Upper lobe of left lung (tissue), 6 donors: ENCODE measurements at places on chromosomes 13 and 19.

DNA sequence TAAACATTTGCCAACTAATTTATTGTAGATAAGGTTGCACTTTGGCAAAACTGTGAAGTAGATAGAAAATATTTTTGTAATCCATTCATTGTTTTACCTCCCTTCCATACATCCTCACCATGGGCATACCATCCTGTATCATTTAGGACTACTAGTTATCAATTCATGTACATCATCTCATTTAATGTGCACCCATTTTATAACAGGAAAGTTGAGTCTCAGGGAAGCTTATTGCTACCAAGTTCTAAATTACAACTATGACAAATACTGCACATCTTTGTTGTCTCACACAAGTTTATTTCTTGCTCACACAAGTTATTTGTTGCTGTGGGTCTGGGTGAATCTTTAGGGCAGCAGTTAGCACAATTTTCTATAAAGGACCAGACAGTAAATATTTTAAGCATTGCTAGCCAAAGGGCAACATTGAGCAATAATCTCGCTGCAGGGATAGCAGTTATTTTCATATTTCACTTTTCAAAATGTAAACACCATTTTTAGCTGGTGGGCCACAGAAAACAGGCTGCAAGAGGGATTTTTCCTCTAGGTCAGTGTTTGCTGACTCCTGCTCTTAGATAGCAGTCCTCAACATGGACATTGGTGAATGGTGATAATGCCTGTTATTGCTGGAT is 276.5 kb downstream of the GPC6 start:
- no peak for DNase-seq

- DNase-seq, result no peak
Observed at GRCh38 chr13:33111414-33112110, 95.3 kb downstream of the KL start.

- no peak for DNase-seq
Observed at GRCh38 chr13:28340272-28340793, 154.6 kb downstream of the FLT1 start.

DNA sequence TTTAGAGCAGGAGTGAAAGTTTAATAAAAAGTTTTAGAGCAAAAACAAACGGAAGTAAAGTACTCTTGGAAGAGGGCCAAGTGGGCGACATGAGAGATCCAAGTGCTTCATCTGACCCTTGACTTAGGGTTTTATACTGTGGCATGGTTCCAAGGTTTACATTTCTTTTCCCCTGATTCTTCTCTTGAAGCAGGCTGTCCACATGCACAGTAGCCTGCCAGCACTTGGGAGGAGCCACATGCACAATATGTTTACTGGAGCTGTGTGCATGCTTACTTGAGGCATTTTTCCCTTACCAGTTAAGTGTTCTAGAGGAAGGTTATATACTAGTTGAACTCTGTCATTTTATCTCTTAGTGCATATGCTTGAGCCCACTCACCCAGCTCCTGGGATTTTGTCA is 295.6 kb downstream of the TBC1D4 start:
- DNase-seq, result no peak

DNA sequence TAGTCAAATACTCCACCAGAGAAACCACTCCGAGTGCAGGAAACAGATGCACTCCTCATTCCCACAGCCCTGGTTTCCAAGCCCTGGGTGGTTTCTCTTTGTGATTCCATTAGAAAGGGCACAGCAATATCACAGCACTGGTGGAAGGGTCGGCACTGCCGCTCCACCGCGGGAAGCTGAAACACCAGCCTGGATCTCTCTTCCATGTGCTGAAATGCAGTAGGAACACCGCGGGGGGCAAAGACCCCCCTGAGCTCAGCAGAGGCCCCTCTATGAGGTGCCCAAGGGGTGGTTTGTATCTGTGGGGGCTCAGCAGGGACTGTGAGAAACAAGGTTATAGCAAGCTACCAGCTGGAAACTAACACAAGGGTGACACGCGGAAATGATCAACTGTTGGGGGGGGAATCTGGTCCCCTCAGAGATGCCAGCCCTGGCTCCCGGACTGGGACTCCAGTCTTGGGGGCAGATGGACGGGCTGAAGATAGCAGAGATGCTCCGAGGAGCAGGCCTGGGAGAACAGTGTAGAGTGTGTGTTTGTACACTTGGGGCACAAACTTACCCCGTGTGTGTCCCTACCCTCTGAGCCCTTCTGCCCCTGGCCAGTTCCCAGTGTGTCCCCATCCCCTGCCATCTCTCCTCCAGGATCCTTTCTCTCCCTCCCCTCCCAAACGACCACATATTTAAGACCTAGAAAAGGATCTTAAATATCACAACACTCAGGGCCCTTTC is 1.8 kb downstream of the ZFR2 start:
- DNase-seq, result no peak

- DNase-seq, result no peak
Observed at GRCh38 chr13:30493658-30494381, 28.1 kb upstream of the HMGB1 start.

DNA sequence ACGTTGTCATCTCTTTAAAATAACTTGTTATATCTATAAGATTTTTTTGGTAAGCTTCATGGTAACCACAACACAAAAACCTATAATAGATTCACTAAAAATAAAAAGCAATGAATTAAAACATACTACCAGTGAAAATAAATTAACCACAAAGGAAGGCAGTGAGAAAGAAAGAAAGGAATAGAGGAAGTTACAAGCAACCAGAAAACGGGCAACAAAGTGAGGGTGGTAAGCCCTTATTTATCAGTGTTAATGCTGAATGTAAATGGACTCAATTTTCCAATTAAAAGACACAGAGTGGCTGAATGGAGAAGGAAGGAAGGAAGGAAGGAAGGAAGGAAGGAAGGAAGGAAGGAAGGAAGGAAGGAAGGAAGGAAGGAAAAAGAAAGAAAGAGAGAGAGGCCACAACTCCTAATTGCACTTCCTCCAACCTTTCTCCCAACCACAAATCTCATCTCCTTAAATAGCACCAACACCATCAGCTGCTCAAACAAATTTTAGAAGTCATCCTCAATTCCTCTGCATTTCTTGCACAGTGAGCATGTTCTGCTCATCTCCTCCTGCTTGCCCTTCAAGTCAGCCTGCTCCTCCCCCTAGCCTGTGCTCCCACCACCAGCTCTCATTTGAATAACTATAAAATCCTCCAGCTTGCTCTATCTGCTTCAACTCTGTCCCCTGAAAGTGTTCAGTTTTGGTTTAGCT is 48.6 kb downstream of the CCNA1 start:
- DNase-seq, result no peak

DNA sequence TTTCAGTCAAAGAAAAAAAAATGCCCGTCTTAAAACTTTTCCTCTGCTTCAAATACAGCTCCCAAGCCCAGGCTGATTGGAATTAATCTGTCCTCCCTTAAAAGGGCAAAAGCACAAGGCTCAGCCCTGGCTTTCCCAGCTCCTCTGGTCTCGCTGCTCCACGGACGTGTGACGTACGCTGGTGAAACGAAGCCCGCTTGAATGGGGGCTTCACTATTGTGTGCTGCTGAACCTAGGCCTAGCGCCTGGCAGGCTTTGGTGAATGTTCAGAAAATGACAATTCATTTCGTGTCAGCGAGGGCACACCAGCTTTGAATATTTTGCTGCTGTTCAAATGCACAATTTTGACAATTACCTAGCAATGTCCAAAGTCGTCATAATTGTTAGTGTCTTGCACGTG is 615 bp upstream of the ZNF135 start:
- no peak for DNase-seq

GRCh38 chr19:4967738-4968461 is 1.0 kb upstream of the KDM4B start:
- DNase-seq, result no peak

GRCh38 chr13:56012644-56013043 is 1128.1 kb upstream of the PRR20A start:
- no peak for DNase-seq

- peak; percentile 91 for DNase-seq
Observed at GRCh38 chr13:112968380-112968909, 569 bp upstream of the MCF2L start.

- no peak for DNase-seq
Observed at GRCh38 chr13:20093951-20094350, 66.9 kb downstream of the GJA3 start.

DNA sequence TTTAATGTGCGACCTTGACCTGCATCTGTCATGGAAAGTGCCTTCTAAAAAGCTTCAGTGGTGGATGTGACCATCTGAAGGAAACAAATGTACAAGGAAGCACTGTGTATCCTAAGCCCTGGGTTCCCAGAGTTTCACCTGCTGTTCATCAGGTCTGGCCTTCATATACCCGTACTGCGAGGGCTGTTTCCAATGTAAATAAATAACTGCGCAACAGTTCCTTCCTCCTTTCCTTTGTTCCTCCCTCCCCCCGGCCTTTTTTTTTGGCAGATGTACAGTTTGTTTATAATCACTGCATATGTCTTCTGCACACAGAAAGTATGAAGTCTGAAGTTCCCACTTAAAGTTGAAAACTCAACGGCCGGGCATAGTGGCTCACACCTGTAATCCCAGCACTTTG is 5.2 kb downstream of the FAAP24 start:
- peak; percentile 28 for DNase-seq

DNA sequence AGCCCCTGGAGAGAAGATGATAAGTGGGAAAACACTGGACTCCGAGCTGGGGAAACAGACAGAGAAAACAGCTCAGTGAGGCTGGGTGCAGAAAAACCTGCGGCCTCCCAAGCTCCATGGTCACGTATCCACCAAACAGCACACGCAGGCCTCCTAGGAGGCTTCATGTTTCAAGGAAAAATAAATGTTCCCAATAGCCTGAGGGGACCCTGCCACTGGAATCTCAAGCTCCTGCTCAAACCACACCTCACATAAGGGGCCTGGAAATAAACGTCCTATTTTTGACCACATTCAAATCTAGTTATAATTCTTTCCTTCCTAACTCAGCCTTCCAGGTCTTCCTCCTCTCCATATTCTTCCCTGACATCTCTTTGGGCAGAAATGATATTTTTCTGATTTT is 225.7 kb downstream of the ABCC4 start:
- DNase-seq, result no peak

DNA sequence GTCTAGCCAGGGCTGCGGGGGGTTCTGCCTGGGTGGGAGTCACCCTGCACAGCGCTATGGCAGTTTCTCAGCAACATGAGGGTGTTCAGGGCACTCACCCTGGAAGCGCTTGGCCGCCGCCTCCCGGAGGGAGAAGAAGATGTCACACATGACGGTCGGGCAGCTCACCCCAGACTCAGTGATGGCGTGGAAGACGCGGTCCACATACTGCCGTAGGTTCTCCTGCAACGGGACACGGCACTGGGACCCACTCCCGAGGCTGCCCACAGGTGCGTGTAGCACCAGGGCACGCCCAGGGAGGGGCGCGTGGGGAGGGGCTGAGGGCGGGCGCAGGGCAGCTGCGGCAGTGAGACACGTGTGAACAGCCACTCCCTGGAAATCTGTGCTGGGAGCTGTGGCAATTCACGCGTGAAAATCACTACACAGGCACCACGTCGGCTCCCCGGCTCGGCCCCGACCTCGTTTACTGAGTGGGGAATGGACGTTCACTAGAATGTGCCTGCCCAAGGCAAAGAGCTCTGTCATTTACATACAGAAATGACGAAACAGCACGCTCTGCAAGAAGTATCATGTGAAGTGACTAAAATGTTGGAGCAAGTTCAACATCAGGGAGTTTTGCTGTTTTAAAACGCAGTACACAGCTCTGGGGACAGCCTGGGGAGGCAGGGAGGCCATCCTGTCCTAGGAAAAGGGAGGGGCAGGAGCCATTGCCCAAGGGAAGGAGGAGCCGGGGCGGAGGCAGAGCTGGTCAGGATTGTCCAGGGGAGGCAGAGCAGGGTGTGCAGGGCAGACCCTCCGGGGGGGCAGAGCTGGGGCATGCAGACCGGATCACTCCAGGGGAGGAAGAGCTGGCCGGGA is 41.5 kb upstream of the C13orf46 start:
- DNase-seq, result peak; percentile 85

GRCh38 chr19:38284422-38284821 is 19.6 kb upstream of the C19orf33 start:
- DNase-seq, result no peak

DNA sequence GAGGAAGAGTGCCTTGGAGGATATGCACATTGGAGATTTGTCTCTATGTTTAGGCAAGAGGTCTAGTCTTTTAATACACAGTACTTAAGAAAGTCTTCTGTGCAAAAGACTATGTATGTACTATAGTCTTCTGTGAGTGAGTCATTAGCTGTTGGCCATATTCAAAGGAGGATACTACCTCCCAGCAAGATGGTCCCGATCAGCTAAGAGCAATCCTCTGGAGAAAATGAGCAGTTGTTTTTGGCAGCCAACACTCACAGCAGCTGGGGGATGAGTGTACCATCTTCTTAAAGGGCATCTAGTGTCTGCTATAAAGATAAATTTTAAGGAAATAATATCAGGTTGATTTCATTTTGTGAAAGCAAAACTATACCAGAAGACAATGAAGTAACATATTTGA is 487.8 kb downstream of the KCTD12 start:
- DNase-seq, result no peak

- no peak for DNase-seq
Observed at GRCh38 chr13:40026174-40026585, 370.7 kb downstream of the COG6 start.
